Activated gamma-delta T cell treated with anti-CD3 and anti-CD28 coated beads, Interleukin-2, amount 50 U/mL, for 16 hours (primary cell): ENCODE measurements at places on chromosomes 3 and 15.

GRCh38 chr3:147034359-147034758, 372.0 kb downstream of the ZIC4 start:
- DNase-seq = no peak

DNA sequence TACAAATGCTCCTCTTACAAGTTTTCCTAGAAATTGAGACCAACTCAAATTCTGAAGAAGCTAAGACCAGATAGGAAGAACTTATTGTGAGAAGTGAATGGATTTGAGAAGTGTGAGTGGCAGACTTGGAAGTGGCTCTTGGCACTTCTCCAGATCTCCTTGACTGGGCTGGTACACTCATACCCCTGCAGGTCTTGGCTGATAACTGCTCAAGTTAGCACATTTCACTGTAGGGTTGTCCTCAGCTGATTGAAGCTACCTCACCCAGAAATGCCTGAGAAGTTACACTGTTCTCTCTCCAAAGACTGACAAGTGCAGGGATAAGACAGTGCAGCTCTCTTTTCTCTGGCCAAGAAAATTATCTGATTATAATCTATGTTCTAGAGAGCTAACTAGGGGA, 16.5 kb upstream of the CLDN1 start:
- DNase-seq = no peak

DNA sequence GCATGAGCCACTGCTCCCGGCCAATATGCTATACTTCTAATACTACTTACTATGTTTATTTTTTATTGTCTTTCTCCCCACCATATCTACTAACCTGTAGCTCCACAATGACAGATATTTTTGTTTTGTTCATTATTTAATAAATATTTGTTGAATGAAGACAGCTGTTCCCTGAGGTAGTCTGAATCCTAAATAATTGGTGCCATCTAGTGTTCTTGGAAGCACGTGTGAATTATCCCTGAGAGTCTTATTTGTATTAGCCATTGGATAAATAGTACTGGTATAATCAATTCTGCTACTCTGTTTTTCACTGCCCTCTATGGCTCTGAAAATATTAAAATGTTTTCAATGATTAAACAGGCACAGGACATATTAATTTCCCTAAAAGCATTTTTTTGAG, 5.6 kb upstream of the APPL1 start:
- DNase-seq = no peak

DNA sequence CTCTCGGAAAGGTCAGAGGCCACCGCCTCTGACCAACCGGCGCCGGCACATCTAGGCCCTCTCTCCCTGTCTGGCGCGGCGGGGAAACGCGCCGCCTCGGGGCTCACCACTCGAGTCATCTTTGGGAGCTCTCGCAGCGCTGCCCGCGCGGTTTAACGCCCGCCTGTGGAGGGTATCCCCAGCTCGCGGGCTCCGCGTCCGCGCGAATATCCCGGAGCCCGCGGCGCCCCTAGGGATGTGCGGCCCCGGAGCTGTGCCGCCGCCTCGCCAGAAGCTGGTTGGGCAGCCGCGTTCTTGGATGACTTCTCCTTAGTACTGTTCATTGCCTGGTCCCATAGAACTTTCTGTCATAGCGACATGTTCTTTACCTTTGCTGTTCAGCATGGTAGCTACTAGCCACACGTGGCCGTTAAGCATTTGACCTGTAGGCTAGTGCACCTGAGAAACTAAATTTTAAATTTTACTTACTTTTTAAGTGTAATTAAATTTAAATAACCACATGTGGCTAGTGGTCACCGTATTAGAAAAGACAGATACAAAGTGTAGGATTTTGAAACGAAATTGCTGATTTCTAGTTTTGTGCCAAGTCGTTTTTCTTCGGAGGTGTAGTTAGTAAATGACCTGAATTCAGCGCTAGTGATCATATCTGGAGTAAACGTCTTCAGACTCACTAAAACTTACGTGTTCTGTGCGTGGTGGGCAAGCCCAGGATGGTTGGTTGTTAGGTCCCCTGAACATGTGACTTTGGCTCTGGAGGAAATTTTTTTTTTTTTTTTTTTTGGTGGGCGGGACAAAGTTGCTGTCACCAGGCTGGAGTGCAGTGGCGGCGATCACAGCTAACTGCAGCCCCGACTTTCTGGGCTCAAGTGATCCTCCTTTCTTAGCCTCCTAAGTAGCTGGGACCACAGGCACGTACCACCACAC, 835 bp downstream of the ARIH2 start:
- peak; percentile 38 for DNase-seq

- DNase-seq = no peak
Observed at GRCh38 chr15:25392806-25393205, 46.0 kb downstream of the UBE3A start.

- DNase-seq = no peak
Observed at GRCh38 chr15:73751899-73752805, 999 bp downstream of the INSYN1 start.

DNA sequence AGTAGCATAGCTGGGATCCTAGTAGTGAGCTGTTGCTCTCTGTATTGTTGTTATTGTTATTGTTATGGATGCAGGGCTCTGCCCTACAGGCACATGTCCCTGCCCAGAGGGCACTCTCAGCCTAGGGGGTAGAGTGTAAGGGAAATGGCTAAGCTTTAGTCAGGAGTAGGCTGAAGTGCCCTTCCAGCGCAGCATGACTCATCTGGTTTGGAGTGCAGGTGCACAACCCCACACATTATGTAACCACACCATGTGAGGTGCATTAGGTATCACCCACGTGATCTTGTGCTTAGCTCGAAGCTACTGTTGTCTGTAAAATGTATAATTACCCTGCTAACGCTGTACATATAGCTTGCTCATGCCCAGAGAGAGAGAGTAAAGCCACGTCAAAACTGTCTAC, 48.3 kb upstream of the TIPARP start:
- no peak for DNase-seq

DNA sequence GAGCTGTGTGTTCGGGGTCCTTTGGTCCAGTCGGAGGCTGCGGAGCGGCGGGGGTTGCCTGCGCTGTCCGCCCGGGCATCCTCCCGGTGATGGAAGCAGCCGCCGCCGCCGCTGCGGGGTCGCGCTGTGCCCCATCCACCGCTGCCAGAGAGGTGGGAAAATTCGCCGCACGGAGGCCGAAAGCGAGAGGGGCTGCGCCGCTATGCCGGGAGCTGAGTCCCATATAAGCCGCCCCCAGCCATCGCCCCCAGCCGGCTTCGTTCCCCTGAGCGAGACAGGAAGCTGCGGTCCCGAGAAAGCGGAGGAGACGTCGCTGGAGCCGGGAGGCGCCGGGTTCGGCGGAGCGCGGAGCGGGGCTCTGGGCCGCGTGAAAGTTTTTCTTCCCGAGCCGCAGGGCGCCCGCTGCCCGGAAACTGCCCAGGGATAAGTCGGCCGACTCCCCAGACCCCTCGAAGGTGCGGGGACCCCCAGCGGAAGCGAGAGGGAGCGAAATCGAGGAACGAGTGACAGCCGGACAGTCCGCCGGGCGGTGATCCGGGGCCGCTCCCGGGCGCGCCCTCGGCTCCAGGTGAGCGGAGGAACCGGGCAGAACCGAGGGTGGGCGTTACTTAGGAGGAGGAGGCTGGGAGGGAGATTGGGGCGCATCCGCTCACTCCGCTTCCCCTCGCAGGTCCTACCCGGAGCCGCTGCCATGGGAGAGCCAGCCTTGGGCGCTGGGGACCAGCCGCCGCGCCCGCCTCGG, 574 bp downstream of the CHST2 start:
- DNase-seq = no peak

DNA sequence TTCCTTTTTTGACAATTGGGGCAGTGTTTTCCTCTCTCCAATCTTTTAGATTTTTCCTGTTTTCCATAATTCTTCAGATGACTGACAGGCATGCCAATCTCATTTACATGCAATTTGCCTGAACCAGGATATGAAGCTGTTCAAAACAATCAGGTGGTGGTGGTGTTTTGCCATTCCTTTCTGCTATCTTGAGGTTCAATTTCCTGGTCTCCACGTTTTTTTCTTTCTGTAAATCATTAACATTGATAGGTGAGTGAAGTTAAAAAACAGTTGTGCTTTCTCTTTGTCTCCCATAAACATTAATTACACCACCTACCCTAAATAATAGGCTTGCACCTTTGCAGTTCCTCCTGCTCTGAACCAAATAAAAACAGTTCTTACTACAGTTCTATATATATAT, 49.1 kb downstream of the C2CD4A start:
- DNase-seq = no peak

DNA sequence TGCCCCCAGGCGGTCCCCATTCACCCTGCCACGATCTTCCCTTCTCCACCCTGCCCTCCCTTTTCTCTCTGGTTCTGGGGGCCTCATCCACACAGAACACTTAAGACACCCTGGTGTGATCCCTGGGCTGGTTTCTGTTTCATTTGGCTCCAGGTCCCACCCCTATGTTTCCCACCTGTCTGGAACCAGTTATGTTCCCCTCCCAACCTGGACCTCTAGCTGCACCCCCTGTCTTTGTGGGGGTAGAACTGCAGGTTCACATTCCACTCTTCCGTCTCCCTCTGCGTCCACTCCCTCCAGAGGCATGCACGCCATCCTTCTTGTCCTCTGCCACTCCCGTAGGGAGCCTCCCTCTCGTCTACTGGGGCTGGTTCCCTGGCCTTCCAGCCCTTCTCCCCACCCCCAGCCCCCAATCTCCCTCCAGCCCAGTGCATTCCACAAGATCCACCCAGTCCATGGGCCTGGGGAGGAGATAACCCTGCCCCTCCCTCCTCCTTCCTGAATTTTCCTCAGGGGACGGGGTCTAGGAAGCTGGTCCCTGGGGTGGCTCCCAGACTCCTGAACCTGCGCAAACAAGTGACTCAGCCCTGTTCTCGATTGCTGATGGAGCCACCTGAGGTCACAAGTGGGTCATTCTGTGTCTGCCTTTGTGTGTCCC, 73.8 kb downstream of the ABTB1 start:
- no peak for DNase-seq

DNA sequence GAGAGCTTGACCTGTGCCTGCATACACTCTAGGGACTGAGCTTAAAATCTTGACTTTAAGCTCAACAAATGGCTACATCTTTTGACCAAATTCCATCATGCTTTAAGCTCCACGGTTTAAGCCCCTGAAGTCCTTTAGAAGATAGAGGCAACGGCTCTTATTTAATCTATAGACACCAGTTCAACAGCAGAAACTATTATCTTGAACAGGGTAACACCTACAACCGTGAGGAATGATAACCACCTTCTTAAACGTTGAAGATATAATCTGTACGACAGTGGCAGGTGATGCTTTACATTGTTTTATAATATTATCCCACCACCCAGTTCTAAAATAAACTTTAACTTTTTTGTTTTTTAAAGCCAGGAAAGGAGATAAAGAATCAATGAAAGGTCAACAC, 1007.8 kb downstream of the FHIT start:
- DNase-seq = no peak

- no peak for DNase-seq
Observed at GRCh38 chr15:58501636-58502188, 69.9 kb downstream of the LIPC start.

- DNase-seq = no peak
Observed at GRCh38 chr3:10380906-10381305, 60.0 kb upstream of the SEC13 start.

- no peak for DNase-seq
Observed at GRCh38 chr15:100877551-100877950, 2.1 kb upstream of the ALDH1A3 start.

DNA sequence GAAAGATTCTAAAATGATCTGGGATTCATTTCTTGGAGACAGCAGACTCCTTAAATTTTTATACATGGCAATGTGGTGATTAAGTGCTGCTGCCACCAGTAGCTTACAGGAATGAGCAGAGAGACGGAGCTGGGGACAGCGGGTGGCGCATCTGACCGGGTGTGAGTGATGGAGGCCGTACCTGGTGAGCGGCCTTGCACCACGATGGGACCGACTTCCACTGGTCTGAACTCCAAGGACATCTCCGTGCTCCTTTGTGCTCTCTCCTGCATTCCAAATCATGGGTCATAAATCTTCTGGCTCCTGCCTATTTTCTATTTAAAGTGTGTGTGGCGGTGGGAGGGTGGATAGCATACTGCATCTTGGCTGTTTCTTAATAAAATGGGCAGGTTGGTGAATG, 262.6 kb downstream of the ABHD5 start:
- DNase-seq = no peak

- no peak for DNase-seq
Observed at GRCh38 chr3:81013360-81013759, 748.1 kb downstream of the GBE1 start.

- no peak for DNase-seq
Observed at GRCh38 chr3:132881756-132882409, 156.3 kb upstream of the TMEM108 start.

- no peak for DNase-seq
Observed at GRCh38 chr15:94855018-94855408, 623.7 kb downstream of the MCTP2 start.

- no peak for DNase-seq
Observed at GRCh38 chr15:73010154-73011152, 41.8 kb upstream of the NEO1 start.

DNA sequence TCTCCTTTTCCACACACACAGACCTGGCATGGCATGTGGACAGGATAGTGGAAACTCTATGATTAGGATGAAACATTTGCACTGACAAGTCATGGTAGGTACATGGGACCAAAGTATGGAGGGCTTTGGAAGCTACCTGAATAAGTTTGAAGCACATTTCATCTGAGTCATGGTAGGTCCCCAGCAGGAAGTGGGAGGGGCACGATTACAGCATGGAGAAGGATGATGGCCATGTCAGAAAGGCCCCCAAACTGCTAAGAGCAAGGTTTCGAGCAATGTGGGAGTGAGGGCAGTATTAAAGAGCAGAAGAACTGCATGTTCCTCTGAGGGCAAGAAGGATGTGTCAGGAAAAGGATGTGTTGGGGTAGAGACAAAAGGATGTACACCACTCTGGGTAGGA, 51.5 kb upstream of the CSTA start:
- DNase-seq = no peak

DNA sequence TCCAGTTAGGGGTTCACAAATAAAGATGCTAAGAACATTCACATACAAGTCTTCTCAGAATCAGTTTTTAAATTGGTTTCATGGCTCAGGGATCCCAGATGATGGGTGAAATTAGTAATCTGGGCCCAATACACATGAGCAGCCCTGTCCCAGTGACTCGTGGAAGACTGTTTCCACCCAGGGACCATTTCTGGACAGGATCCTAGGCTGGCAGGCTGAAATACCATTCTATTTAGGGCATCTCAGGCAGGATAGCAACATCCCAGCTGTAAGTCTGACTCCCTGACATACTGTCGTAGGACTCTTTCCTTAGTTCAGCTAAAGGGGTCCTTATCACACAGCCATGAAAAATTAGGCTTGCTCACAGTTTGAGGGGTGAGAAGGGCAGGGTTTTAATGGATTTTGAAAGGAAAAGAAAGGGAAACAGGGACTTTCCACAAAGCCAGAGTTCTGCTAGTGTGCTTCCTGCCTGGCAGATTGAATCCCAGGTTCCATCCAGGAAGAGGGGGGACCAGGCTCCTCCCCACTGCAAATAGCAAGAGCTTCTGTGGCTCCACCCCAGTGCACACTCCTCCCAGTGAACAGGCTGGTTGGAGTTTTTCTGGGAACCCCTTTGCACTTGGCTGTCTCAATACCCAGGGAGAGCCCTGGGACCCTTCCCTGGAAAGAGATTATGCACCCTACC, 41.3 kb upstream of the LYZL4 start:
- DNase-seq = no peak

- DNase-seq = no peak
Observed at GRCh38 chr15:56734013-56734635, 815 bp upstream of the ZNF280D start.

- DNase-seq = no peak
Observed at GRCh38 chr3:99772171-99772570, 45.5 kb upstream of the CMSS1 start.

GRCh38 chr3:142027735-142028134, 121.6 kb downstream of the TFDP2 start:
- DNase-seq = no peak

- DNase-seq = no peak
Observed at GRCh38 chr3:105806359-105806758, 62.5 kb downstream of the CBLB start.
